ENCODE measurements at places on chromosomes 16 and 17.

DNA sequence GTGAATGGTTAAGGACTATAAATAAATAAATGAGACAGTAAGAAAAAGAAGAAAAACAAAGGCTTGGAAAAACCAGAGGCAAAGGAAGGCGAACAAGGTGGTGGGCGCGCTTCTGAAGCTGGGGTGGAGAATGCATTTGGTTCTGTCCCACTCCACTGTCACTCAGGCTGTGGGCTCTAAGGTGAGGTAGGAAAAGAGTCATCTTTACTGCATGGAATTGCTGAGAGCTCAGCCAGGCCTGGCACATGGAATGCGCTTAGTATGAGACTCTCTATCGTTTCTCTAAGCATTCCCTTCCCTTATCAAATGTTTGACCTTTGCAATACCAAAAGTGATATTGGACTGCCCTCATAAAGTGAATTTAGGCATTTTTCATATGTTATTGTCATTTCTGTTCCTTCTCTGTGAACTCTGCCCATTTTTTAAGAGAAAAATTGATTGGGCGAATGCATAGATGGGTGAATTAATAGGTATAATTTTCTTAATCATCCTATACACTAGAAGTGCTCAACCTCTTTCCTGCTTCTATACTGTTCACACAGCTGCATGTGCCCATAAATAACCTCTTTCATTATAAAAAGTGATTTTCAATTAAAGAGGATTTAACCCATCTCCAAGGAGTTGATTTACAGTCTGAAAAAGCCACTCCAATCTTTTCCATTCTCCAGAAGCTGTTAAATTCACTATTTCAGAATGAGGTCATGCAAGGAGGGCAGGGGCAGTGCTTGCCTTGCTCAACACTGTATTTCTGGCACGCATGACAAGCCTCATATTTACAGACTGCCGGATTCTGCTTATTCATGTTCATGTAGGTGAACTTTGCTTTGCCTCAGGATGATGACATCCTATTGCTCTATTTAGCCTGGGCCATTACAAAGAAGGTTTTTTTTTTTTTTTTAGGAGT, 87.7 kb downstream of the MYH10 start:
- DNase-seq, result peak; percentile 11

- DNase-seq, result no peak
Observed at GRCh38 chr17:77838748-77839697, 119.5 kb upstream of the TNRC6C start.

DNA sequence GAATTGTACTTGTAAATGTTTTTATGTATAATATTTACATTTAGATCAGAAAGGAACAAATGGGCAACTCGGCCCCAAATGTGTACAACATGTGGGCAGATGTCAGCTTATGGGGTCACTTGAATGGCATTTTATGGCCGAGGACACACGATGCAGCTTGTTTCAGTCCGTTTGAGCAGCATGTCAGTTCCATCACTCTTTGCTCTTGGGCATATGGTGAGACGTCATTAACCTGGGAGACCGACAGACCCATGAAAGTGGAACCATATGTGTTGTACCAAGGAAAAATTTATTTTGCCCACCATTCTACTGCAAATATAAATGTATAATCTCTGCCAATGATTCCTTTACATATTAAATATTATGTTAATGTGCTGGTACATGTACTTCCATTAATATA, 561.9 kb upstream of the SOX9 start:
- DNase-seq, result no peak

GRCh38 chr16:21628121-21628726, 24.2 kb downstream of the IGSF6 start:
- DNase-seq, result no peak

DNA sequence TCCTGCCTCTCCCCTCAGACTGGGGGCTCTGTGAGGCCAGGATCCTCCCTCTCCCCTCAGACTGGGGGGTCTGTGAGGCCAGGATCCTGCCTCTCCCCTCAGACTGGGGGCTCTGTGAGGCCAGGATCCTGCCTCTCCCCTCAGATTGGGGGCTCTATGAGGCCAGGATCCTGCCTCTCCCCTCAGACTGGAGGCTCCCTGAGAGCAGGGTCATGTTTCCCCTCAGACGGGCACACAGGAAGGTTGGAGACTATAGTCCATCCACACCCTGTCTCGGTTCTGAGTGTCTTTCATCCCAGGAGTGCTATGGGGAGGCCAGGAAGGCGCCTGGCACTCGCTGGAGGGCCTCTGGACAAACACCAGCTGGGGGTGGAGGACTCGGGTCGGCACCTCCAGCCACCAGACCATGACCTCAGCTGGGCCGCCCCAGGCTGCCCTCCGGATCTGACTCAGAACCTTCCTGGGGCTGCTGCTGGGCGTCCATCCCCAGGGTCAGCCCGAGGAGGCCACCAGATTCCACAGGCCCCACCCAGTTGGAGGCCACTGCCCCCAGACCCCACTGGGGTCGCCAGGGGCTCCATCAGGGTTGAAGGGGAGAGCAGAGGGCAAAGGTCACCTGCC, 21.9 kb upstream of the DLX4 start:
- DNase-seq, result no peak

DNA sequence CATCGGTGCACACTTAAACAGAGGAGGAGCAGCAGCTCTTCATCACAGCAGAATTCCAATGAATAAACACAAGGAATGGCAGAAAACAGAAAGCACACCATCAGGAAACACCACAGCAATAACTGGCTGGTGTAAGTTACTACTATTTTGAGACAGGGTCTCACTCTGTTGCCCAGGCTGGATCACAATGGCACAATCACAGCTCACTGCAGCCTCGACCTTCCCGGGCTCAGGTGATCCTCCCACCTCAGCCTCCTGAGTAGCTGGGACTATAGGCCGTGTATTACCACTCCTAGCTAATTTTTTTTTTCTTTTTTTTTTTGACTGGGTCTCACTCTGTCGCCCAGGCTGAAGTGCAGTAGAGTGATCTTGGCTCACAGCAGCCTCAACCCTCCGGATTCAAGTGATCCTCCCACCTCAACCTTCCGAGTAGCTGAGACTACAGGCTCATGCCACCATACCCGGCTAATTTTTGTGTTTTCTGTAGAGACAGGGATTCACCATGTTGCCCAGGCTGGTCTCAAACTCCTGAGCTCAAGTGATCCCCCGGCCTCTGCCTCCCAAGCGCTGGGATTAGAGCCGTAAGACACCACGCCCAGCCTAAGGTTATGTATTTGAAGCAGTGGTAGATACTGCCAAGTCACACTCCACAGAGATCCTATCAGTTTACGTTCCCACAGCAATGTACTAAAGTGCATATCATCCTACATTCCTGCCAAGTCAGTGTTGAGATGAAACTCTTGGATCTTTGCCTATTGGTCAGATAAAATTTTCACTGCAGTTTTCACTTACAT, 20.7 kb downstream of the TRAP1 start:
- no peak for DNase-seq

DNA sequence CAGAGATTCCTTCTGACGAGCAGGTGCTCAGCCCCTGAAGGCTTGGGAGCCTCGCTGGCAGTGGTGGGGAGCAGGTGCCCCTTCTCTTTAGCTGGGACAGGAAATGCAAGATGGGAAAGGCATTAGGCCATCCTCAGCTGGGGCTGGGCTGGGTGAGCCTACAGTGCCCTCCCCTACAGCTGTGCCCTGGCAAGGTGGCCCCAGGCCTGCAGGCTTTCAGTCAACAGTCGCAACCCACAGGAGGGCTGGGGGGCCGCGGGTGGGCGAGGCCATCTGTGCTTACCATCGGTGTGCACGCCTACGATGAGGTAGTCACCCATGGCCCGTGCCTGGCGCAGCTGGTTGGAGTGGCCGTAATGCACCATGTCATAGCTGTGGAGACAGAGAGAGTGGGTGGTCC, 2.0 kb downstream of the PCYT2 start:
- no peak for DNase-seq

- DNase-seq, result peak; percentile 52
Observed at GRCh38 chr17:51461578-51462004, 201.2 kb downstream of the UTP18 start.

- peak; percentile 14 for DNase-seq
Observed at GRCh38 chr16:23434380-23434779, 18.6 kb downstream of the COG7 start.

- no peak for DNase-seq
Observed at GRCh38 chr17:48609759-48610281, 997 bp downstream of the HOXB7 start.

GRCh38 chr17:79183293-79184158, 108.9 kb downstream of the ENGASE start:
- peak; percentile 25 for DNase-seq

GRCh38 chr17:18318771-18319450, 3.8 kb downstream of the SMCR8 start:
- no peak for DNase-seq

- DNase-seq, result no peak
Observed at GRCh38 chr17:69764146-69764545, 310.9 kb upstream of the KCNJ16 start.

DNA sequence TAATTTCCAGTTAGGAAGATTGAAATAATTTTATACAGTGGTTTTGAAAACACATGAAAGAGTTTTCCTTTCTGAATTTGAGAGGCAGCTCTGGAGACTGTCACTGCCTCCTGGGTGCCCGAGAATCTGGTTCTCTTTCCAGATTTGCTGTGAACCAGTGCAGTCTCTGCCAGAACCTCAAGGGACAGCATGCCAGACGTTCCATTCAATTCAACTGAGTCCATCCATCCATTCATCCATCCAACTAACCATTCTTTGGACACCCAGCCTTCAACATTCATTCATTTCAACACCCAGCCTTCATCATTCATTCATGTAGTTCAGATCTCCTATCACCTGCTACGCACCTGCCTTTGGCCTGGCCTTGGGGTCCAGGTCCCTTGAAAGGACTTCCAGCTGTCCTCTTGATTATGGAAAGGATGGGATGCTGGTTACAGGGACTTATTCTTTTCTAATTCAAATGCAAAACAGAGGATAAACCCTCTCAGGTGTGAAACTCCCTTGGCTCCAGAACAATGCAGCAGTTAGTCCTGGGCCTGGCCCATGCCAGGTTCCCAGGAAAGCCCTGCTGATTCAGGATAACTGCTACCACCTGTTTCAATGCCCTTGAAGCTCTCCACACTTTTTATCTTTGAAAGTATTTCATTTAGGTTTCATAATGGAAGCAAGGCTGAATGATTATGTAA, 68.7 kb downstream of the WSCD1 start:
- no peak for DNase-seq

GRCh38 chr17:27506348-27507218, 50.3 kb downstream of the KSR1 start:
- DNase-seq, result no peak

DNA sequence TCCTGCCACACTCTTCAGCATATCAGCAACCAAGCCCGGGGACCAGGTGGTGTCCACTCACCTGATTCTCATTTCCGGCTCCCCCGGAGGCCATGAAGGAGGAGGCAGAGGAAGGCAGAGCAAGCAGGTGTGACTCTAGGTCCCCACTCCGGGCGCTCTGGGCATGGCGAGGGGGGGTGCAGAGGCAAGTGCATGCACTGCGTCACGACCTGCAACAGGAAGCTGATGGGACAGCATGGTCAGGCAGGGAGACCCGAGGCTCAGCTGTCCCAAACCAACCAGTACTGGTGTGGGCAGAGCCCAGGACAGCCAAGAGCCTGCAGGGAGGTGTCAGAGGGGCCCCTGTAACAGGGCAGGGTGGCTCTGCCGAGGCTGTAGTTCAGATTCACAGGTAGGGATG, 2.1 kb upstream of the ENGASE start:
- no peak for DNase-seq

DNA sequence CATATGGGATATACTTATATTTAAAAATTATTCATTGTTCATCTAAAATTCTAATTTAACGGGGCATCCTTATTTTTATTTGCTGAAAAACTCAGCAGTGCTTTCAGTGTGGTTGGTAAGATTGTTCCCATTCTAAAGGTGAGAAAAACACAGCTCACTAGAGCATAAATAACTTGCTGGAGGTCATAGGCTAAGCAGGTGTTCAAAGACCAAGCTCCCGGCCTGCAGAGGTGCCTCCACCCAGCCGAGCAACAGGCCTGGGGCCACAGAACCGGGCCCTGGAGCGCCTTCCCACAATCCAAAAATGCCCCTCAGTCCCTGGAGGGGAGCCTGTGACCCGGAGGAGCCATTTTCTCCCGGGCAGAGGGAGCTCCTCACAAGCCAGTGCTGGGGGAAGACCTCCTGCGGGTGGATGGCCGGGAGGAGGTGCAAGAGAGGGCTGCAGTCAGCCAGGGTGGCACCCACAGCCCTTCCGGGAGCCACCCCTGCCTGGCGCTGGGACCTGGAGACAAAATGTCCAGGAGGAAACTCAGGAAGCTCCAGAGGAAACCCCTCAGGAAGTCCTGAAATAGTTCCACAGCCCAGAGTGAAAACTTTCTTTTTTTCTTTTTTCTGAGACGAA, 14.7 kb downstream of the ABR start:
- DNase-seq, result no peak

GRCh38 chr16:2949705-2950352, 14.2 kb upstream of the KREMEN2 start:
- DNase-seq, result no peak

GRCh38 chr16:53055541-53056391, 975 bp downstream of the CHD9 start:
- DNase-seq, result peak; percentile 87

DNA sequence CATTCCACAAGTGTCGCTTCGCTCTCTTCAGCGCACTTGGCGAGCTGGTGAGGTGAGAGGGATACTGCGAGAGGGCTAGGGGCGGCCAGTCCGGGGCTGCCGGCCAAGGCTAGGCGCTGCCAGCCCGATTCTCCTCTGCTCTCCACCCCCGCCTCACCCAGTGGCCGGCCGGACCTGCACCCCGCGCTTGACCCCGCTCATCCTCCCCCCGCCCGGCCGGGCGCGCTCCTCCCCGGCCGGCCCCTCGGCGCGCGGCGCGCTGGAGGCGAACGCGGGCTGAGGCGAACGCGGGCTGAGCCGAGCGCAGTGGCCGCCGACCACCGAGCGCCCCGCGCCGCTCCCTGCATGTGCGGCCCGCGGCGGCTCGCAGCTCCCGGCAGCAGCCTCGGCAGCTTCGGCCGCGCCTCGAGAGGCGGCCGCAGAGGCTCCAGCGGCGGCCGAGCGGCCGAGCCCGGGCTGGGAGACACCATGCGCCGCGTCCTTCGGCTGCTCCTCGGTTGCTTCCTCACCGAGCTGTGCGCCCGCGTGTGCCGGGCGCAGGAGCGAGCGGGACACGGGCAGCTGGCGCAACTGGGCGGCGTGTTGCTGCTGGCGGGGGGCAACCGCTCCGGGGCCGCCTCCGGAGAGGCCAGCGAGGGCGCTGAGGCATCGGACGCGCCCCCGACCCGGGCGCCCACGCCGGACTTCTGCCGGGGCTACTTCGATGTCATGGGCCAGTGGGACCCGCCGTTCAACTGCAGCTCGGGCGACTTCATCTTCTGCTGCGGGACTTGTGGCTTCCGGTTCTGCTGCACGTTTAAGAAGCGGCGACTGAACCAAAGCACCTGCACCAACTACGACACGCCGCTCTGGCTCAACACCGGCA, at the start of gene SHISA9:
TSS of gene SHISA9 (plus strand) at position 2 of the 865 bp plus-strand sequence.
- peak; percentile 5 for DNase-seq

DNA sequence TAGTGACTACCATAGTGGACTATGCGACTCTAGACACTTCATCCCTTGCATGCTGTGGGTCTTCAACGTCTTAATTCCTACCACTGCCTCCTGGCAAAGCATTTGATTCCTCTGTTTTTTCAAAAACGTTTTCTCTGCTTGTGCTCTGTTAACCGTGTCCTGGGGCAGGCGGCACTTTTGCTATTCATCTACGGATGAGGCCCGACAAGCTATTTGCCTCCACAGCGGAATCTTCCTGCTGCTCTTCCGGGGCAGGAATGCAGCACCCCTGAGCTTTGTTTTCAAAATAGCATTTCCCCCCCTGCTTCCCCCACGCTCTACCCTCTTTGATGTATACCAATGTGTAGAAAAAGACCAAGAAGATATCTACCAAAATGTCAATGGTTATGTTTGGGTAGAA, 39.8 kb upstream of the METTL16 start:
- DNase-seq, result no peak

Measured in lung (tissue), 17 donors.